ENCODE measurements at places on chromosomes 1 and 21.

- no peak for DNase-seq
These were observed 55.9 kb upstream of the PTGFRN start for GRCh38 chr1:116853680-116854402.

GRCh38 chr21:29186246-29186645, 55.8 kb downstream of the MAP3K7CL start:
- no peak for DNase-seq

- DNase-seq: no peak
These were observed 5.0 kb upstream of the ACOT11 start for GRCh38 chr1:54542962-54543539.

DNA sequence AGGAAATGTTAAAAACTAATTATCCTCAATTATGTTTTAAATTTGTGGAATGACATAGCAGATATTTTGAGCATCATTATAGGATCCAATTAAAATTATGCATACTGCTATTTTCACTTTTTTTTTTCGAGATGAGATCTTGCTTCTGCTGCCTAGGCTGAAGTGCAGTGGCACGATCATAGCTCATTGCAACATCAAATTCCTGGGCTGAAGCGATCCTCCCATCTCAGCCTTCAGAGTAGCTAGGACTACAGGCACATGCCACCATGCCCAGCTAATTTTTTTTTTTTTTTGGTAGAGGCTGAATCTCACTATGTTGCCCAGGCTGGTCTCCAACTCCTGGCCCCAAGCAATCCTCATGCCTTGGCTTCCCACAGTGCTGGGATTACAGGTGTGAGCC, 11.3 kb upstream of the SLC1A7 start:
- no peak for DNase-seq

DNA sequence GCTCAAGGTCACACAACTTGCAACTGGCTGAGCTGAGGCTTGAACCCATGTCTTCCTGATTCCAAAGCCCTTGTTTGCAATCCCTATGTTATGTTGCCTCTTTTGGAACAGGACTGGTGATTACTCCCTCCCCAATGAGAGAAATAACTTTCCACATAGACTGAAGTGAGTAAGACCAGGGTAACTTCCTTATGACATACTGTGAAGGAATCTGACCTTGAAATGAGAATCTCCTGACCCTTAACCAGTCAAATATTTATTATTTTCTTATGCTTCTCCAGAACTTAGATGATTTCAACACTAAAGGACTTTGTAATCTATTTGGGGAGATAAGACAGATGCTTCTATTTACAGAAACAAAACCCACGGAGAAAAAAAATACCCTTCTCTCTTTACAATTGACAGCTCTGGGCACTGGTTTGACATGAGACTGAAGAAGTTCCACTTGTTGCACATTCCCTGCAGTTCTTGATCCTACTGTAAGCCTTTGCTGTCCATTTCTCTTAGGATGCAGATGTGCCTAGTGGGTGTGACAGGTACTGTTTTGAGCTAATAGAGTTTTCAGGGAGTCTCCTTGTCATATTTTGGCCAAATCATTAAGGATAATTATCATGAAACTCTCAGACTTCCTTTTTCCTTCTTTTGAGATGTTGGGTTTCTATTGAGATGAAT, 3.9 kb upstream of the RPTN start:
- DNase-seq: no peak

DNA sequence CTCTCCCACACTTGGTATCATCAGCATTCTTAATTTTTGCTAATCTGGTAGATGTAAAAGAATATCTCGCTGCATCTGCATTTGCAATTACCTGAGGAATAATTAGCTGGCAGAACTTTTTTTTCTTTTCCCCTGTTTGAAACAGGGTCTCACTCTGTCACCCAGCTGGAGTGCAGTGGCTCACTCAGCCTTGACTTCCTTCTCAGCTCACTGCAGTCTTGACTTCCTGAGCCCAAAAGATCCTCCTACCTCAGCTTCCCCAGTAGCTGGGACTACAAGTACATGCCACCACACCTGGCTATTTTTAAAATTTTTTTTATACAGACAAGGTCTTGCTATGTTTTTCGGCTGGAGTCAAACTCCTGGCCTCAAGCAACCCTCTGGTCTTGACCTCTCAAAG, 35.4 kb upstream of the ENAH start:
- no peak for DNase-seq

DNA sequence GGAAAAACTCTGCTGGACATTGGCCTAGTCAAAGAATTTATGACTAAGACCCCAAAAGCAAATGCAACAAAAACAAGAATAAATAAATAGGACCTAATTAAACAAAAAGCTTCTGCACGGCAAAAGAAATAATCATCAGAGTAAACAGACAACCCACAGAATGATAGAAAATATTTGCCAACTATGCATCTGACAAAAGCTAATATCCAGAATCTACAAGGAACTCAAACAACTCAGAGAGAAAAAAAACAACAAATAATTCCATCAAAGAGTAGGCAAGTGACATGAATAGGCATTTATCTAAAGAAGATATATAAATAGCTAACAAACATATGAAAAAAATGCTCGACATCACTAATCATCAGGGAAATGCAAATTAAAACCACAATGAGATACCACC, 91.2 kb upstream of the PALMD start:
- no peak for DNase-seq

DNA sequence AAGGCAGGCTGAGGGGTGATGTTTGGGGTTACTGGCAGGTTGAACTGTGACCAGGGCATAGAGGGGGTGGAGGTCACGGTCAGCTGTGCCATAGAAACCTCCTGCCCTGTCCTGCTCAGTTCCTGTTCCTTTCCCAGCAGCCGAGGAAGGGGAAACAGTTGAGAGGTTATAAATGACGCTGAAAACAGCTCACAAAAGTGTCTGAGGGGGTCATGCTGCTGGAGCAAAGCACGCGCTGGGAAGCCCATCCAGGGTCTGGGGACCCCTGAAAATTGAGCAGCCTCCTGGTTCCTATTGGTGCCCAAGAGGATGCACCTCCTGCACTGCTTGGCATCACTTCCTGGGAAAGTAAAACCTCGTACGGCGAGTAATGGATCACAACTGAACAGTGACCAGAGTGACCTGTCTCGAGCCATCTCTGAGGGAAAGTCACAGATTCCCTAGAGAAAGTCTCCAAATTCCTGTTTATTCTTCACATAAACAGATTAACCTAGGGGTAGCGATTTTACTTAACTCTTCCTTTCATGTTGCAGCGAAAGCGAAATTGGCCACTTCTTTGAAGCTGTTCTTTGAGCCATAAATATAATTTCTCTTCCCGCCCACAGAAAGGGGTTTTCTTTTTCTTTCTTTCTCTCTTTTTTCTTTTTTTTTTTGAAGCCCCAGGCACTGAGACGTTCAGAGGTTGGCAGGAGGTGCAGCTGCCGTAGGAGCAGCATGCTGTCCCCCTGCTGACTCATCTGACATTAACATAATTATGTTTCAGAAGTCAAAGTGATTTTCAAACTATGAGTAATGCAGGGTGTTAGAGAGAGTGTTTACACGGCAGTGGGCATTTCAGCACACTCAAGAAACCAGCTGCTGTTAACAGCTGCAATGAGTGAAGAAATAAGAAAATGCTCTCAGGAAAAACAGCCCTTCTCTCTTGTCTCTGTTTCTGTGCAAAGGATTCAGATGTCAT, 41.8 kb upstream of the ATF3 start:
- peak; percentile 56 for DNase-seq

Data from AG04450 (cell line).